Stimulated activated CD8-positive, alpha-beta memory T cell treated with anti-CD3 and anti-CD28 coated beads, Interleukin-4, amount 100 ng/mL, for 1 hour (primary cell): ENCODE measurements at places on chromosomes 12 and 14.

GRCh38 chr12:64680235-64680634 is 69.9 kb downstream of the RASSF3 start:
- no peak for DNase-seq

DNA sequence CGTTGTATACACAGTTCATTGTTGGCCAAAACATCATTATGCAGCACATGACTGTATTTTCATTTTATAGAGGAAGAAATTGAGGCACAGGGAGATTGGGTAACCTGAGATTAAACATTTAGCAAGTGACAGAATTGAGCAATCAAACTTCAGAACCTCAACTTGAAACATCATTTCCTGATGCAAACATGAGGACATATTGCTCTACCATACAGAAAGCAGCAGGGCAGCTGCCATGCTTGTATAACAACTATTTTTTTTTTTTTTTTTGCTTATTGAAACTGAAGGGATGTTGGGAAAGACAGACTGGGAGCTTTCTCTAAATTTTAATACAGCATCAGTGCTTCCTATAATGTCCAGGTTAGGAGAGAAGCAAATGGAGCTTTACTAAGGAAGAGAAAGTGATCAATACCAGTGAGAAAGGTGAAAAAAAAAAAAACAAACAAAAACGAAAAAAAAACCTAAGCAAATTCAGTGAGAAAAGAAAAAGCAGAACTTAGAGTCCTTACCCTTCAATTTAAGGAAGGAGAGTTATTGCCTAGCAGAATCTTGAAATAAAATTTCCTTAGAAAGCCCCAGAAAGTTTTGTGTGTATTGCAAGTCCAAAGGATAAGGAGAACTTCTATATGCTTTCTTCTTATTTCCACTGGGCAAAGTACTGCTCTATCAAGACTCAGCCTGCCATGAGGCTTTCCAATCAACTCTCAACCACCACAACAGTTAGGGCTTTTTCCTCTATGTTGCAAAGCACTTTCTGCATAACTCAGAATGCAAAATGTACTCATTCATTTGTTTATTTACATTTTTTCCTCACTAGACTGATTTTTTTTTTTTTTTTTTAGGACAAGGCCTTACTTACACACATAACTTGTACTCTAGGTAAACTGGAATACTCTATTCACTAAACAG is 21.6 kb downstream of the BTG1 start:
- no peak for DNase-seq

GRCh38 chr14:92575061-92575747 is 61.6 kb downstream of the RIN3 start:
- no peak for DNase-seq

DNA sequence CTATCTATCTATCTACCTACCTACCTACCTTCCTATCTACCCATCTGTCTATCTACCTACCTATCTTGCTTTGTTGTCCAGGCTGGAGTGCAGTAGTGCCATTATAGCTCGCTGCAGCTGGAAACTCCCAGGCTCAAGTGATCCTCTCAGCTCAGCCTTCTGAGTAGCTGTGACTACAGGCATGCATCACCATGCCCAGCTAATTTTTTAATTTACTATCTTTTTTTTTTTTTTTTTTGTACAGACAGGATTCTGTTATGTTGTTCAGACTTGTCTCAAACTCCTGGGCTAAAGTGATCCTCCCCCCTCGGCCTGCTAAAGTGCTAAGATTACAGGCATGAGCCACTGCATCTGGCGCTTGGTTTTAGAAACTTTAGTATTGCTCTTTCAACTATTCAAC is 762.4 kb downstream of the SLC6A15 start:
- DNase-seq, result no peak

DNA sequence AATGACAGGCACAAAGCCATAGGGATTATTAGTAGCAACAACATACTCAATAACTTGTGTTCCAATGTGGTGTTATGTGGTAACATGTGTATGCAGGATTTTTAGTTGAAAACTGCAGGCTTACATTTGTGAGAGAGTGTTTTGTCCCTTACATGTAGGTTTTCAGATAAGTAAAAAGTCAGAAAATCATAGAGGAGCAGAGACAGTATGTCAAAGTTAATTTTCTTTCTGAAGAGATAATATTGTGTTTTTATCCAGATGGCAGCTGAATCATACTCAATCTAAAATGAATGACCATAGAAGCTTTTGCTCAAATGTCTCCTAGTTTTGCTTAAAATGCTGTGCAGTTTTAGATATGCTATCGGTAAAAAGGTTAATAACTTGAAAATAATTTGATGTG is 277.0 kb downstream of the TRHDE start:
- DNase-seq, result no peak

GRCh38 chr14:52926953-52927352 is 23.9 kb downstream of the FERMT2 start:
- no peak for DNase-seq
